ENCODE measurements at places on chromosomes 11 and 22. TPM values are rescaled to one million over a fixed set of nuclear protein-coding genes. Genes with fewer than 3 reads are reported as not detected.

Gene LMNTD2
- total RNA-seq: 0.64 TPM

Gene APOL3
- 52.4 TPM for total RNA-seq

Gene IL17REL
- total RNA-seq: not detected

- no peaks in the 10 kb centered on the region for H3K27me3 ChIP-seq
- peaks cover 44% of the 10 kb centered on the region for H3K4me1 ChIP-seq
Observed at GRCh38 chr11:35088226-35088625, 50.7 kb upstream of the CD44 start.

GRCh38 chr11:35246745-35247144 lies 107.8 kb downstream of the CD44 start:
- no peak for DNase-seq
- H3K4me3 ChIP-seq: no peak overlapping the region
- peaks cover 6% of the 10 kb centered on the region for H3K36me3 ChIP-seq
- no peak overlapping the region for H3K27ac ChIP-seq

- H3K4me1 ChIP-seq: peaks cover 4% of the 10 kb centered on the region
- H3K36me3 ChIP-seq: peaks cover 2% of the 10 kb centered on the region
- DNase-seq: no peak
- H3K27ac ChIP-seq: no peak overlapping the region
- H3K4me3 ChIP-seq: no peak overlapping the region
- no peaks in the 10 kb centered on the region for H3K27me3 ChIP-seq
Observed at GRCh38 chr11:73429121-73429750, 53.0 kb downstream of the RELT start.

DNA sequence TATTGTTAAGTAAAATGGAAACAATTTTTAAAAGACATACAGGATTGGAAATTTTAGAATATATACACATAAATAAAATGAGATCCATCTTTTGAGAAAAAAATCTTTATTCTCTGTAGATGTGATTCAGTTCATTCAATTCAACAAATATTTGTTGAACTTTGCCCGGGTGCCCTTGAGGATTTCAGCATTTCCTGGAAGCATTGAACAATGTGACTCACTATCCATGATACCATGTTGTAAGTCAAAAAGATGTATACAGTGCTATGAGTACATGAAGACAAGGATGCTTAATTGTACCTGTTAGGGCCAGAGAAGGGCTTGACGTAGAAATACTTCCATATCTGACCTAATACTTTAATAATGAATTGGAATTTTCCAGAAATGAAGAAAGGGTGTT lies 353.7 kb downstream of the METTL15 start:
- H3K4me1 ChIP-seq: no peaks in the 10 kb centered on the region
- no peak overlapping the region for H3K4me3 ChIP-seq
- DNase-seq: no peak
- no peaks in the 10 kb centered on the region for H3K27me3 ChIP-seq
- no peak overlapping the region for H3K27ac ChIP-seq
- H3K36me3 ChIP-seq: no peaks in the 10 kb centered on the region

DNA sequence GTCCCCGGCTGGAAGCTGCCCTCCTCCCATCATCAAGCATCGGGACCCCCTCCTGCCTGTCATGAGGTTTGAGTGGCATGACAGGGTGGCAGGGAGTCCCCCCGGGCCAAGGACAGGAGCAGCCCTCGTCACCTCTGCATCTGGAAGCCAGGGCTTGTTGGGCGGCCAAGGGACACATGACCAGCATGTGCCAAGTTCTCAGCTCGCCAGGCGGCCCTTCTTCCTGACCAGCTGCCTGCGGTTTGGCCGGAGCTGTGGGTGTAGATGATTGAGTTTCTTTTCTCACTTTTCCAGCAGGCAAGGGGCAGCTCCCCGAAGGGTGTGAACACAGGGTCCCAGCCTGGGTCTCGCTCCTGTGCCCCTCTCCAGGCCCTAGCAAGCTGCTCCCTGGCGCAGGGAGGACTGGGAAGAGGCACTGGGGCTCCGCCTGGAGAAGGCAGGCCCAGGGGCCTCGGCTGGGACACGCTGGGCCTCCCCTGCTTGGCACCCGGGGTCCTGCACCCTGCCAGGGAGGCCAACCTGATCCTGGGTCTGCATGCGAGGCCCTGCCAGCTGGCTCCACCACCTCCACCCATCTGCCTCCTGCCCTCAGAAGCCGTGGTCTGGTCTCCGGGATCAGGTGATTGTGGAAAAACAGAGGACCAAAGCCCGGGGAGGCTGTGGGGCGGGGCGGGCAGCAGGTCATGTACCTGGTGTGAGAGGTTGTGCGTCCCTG lies 13.4 kb downstream of the ARHGAP8 start:
- no peaks in the 10 kb centered on the region for H3K27me3 ChIP-seq
- no peak overlapping the region for H3K27ac ChIP-seq
- H3K4me1 ChIP-seq: no peaks in the 10 kb centered on the region
- H3K36me3 ChIP-seq: no peaks in the 10 kb centered on the region

- DNase-seq: no peak
- H3K27me3 ChIP-seq: no peaks in the 10 kb centered on the region
- peaks cover 9% of the 10 kb centered on the region for H3K36me3 ChIP-seq
- H3K27ac ChIP-seq: no peak overlapping the region
- no peak overlapping the region for H3K4me3 ChIP-seq
Observed at GRCh38 chr22:40409613-40410113, 39.3 kb downstream of the SGSM3 start.

- no peak overlapping the region for H3K4me3 ChIP-seq
- DNase-seq: no peak
- no peaks in the 10 kb centered on the region for H3K36me3 ChIP-seq
- peaks cover 8% of the 10 kb centered on the region for H3K4me1 ChIP-seq
Observed at GRCh38 chr11:13110929-13111812, 102.1 kb downstream of the RASSF10 start.

DNA sequence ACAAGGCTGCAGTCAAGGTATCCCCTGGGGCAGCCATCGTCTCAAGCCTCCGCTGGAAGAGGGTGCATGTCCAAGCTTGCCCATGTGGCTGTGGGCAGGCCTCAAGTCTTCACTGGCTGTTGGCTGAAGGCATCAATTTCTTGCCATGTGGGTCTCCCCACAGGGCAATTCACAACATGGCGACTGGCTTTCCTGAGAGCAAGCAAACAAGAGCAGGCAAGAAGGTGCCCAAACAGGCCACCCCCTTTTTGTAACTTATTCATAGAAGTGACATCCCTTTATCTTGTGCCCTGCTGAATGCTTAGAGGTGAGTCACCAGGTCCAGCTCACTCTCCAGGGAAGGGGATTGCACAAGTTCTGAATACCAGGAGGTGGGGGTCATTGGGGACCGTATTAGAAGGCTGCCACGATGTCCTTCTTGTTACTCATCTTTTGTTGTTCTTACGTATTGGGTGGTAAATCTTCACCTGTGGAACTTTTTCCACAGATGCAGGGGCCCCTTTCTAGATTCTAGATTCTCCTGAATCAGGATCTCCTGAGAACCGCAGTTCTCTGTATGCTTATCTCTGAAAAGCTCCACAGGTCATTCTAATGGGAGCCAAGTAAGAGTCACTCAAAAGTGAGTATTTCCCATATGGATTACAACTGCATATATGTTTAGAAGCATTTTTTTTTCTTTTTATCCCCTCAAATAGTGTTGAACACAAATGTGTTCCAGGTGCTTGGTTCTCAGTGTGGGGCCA lies 44.2 kb upstream of the MICAL2 start:
- H3K27me3 ChIP-seq: peaks cover 2% of the 10 kb centered on the region
- peaks cover 6% of the 10 kb centered on the region for H3K4me1 ChIP-seq

GRCh38 chr22:37334859-37335805 lies 52.8 kb downstream of the CYTH4 start:
- peaks cover 43% of the 10 kb centered on the region for H3K27me3 ChIP-seq
- DNase-seq: no peak
- H3K4me3 ChIP-seq: no peak overlapping the region
- H3K36me3 ChIP-seq: no peaks in the 10 kb centered on the region
- no peak overlapping the region for H3K27ac ChIP-seq

DNA sequence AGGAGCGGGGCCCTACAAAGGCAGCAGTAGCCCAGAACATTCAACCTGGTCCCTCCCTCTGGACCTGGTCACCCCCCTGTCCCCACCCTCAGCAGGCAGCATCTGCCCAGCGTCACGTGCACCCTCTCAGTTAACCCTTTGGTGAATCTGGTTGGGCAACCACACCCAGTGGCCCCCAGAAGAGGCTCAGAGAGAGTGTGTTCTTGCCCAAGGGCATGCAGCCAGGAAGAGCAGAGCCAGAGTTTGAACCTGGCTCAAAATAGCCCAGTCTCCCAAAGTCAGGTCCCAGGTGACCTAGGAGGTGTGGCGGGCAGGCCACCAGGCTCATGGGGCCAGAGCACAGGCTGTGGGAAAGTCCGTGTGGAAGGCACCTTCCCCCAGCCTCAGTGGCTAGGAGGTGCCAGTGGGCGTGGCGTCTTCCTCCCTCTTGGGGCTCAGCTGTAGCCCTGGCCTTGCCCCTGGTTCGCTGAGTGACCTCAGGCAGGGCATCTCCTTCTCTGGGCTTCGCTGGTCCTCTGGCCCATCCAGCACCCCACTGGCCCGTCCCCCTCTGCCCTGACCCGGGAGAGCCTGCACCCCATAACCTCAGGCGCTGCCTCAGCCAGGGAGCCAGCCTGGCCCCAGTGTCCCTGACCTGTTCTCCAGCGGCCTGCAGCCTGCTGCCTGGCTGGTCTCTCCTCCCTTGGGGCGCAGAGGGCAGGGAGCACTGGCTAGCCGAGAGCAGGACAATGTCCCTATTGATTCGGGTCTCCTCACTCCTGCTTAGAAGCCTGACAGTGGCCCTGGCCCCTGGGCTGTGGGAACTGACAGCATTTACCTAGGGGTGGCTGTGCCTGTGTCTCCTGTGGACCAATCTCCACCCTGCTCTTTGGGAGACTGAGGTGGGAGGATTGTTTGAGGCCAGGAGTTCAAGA lies 7.0 kb downstream of the ALDH3B1 start:
- H3K27ac ChIP-seq: no peak overlapping the region
- no peak overlapping the region for H3K4me3 ChIP-seq
- no peaks in the 10 kb centered on the region for H3K4me1 ChIP-seq
- H3K27me3 ChIP-seq: no peaks in the 10 kb centered on the region
- DNase-seq: no peak

DNA sequence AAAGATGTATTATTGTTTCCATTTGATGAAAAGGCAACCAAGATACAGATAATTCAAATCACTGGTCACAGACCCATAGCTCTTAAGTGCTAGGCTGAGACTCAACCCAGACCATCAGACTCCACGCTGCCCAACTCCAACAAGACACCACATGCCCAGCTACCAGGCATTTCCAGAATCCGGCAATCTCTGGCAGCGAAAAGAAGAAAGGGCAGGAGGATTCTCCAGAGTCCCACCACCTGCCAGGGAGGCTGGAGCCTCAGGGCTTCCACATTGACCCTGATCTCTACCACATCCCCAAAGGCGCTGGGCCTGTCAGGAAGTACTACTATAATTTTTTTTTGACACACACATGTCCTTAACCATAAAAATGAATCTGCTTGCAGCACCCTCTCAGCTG lies 61.4 kb upstream of the ARFGAP3 start:
- DNase-seq: no peak
- H3K27ac ChIP-seq: no peak overlapping the region
- H3K27me3 ChIP-seq: no peaks in the 10 kb centered on the region
- no peaks in the 10 kb centered on the region for H3K36me3 ChIP-seq

Measured in activated T-helper 1 cell treated with anti-CD3 and anti-CD28 coated beads, Interleukin-12 subunit alpha, Interleukin-12 subunit beta, Interleukin-2, Interleukin-4 antibody, amounts not matched to agents 30 ng/mL and 10 ng/mL and 1 ng/mL, durations not matched to agents 14 hours and 24 hours and 36 hours (primary cell).